ENCODE measurements at places on chromosomes 12 and 14.

GRCh38 chr14:21719841-21720240 lies 46.2 kb upstream of the OR4E1 start:
- DNase-seq, result no peak

GRCh38 chr14:64212666-64213065 lies 81.5 kb downstream of the ESR2 start:
- no peak for DNase-seq

DNA sequence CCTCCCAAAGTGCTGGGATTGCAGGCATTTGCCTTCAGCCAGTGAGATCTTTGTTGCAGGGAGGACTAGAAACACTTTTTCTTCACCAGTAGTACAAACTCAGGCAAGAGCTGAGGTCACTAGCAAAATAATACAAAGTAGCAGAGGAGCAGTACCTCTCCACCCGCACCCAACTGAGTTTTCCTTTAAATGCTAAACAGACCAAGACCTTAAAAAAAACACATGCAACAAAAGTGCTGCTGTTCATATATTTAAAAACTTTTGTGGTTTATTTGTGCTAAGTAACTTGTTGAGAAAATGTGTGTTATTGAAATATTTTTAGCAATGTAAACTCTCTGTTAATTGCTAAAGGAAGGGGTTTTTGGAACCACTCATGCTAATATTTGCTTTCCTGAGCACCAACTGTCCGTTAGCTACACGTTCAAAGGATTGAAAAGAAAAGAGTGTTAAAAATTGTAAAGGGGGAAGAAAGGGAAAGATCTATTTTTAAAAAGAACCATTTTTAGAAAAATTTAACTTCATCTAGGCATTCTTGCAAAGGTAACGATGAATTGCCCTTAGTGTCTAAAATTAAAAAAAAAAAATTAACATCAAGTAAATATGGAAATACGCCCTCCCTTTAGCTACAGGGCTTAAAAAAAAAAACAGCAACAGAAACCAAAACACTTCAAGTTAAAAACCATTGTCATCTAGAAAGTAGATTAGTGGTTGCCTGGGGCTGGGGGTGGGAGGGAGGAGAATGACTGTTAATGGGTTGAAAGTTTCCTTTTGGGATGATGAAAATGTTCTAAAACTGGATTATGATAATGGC lies 114.0 kb upstream of the KRAS start:
- no peak for DNase-seq

DNA sequence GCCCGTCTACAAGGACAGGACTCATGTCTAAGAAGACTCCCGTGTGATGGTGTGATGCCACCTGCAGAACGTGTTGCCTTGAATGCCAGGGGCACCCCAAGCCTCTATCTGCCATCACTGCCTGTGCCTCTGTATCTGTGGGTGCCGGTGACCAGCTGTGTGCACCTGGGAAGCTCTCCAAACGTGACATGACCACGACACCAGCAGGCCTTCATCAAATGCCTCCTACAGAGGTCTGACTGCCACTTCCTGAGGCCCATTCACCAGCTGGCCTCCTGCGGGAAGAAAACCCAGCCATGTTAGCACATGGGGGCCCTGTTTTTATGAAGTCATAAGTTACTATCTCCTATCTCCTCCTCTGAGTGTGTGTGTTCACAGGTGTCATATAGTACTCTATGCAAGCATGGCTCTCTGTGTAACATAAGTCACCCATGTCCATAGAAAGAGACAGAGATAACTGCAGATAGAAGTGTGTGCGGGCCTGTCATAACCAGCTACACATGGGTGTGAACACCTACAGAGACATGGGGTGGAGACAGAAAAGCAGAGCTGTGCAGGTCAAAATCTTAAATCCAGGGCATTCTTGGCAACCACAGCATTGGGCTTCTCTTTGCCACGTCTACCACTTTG lies 18.3 kb upstream of the SERPINA4 start:
- DNase-seq, result no peak

DNA sequence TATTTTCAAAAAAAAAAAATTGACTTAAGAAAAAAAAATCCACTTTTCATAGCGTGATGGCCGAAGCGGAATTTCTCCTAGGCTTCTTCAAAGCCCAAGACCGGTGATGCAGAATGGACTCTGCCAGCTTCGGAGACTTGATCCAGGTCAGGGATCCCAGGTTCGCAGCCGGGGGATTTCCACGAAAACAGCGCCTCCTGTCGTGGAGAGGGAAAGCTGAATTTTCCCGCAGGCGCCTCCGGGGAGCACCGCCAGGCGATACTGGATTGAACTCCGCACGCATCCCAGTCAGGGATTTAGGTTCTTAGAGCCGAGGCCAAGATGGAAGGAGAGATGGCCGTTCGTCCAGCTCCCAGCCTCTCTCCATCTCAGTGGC lies 2.1 kb downstream of the TTC6 start:
- DNase-seq, result no peak

DNA sequence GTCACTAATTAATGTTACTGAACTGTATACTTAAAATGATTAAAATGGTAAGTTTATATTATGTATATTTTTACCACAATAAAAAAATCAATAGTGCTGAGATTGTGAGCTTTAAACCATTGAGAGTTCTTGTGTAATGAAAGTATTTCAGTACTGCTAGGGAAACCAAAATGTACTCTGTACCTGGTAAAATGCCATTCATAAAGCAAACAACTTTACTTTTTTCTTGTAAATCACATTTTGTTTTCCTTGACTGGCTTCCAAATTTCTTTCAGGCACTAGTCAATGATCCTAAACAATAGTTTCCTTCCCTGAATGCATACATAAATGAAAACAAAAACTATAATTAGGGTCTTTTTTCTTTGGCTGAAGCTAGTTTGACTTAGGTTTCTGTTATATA lies 29.4 kb upstream of the SNRPF start:
- no peak for DNase-seq

DNA sequence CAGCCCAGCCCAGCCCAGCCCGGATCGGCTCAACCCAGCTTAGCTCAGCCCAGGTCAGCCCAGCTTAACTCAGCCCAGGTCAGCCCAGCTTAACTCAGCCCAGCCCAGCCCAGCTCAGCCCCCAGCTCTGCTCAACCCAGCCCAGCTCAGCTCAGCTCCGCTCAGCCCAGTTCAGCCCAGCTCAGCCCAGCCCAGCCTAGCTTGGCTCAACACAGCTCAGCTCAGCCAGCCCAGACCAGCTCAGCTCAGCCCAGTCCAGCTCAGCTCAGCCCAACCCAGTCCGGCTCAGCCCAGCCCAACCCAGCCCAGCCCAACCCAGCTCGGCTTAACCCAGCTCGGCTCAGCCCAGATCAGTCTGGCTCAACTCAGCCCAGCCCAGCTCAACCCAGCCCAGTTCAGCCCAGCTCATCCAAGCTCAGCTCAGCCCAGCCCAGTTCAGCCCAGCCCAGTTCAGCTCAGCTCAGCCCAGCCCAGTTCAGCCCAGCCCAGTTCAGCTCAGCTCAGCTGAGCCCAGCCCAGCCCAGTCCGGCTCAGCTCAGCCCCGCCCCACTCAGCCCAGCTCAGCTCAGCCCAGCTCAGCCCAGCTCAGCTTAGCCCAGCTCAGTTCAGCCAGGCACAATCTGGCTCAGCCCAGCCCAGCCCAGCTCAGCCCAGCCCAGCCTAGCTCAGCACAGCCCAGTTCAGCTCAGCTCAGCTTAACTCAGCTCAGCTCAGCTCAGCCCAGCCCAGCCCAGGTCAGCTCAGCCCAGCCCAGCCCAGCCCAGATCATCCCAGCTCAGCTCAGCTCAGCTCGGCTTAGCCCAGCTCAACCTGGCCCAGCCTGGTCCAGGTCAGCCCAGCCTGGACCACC lies 331.7 kb downstream of the TMEM121 start:
- no peak for DNase-seq

DNA sequence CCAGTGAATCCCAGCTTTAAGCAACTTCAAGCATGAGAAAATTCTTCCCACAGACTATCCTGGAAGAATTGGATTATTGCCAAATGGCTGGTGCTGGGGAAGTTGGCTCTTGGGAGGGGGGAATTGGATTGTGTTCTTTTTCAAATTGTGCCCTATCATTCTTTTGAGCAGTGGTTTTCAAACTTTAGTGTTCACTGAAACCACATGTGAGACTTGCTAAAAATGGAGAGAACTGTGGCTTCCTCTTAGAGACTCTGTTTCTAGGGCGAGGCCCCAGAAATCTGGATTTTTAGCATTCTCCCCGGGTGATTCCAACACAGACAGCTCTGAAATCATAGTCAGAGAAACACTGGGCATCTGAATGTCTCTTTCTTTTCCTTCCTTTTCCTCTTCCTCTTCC lies 14.3 kb upstream of the OTUB2 start:
- no peak for DNase-seq

DNA sequence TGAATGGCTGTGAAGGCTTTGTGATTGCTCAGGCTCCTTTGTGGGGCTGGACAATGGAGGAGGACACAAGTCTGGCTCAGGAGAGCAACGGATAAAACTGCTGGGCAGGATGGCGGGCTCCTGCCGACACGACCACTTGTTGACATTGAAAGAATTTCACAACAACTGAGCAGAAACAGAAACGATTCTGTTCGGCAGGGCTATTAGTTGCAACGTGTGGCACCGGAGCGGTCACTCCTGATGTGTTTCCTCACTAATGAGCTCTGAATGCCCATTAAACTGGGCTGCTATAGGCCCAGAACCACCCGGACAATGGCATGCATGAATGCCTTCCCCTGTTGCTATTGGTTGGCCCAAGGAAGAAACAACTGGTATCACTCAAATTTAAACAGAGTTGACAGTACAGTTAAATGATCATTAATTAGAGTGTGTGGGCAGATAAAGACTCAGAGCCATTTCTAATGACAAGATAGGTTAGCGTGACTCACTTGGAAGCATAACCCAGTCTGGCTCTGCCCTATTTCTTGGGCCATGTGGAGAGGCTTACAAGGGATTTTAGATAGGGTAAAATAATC lies 142.9 kb downstream of the ASCL1 start:
- no peak for DNase-seq

- no peak for DNase-seq
Observed at GRCh38 chr14:28163233-28163632, 603.4 kb upstream of the FOXG1 start.

GRCh38 chr14:61491224-61491623 lies 169.8 kb downstream of the PRKCH start:
- no peak for DNase-seq

DNA sequence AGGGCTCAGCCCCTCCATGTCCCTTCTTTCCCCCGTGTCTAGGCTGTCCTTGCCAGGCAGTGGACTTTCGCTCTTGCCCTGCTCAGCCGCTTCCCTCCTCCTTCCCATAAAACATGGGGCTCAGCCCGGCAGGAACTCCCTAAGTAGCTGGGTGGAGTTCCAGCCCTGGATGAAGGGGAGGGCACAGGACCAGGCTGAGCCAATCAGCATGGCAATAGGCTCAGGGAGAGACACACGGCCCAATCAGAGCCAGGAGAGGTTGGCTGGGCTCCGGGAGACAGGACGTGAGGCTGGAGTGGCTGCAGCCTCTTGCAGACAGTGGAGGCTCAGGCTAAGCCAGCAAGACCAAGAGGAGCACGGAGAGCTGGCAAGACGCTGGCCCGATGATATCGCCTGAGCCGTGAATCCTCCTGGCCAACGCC lies 54.3 kb downstream of the GALNT9 start:
- no peak for DNase-seq

DNA sequence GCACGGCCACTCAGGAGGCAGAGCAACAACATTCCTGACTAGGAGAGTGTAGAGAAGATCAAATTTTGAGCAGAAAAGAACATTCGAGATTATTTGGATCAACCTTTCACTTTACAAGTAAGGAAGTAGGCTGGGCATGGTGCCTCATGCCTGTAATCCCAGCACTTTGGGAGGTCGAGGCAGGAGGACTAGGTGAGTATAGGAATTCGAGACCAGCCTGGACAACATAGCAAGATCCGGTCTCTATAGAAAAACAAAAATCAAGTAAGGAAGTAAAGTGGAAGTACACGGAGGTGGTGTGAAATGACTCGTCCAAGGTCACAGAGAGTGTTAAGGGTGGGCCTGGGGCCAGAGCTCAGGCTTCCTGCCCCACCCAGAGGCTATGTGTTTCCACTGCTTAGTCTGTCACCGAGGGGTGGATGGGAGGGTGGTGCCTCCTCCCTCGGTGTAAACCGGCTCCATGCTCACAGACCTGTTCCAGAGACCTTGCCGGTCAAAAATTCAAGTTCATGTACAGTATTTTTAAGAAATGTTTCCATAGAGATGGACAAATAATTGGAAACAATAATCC lies 51.9 kb downstream of the MAP1LC3B2 start:
- DNase-seq, result no peak

- DNase-seq, result no peak
Observed at GRCh38 chr12:26113181-26113654, 11.6 kb downstream of the BHLHE41 start.

GRCh38 chr12:70788774-70789173 lies 131.8 kb downstream of the PTPRR start:
- DNase-seq, result no peak

- no peak for DNase-seq
Observed at GRCh38 chr14:68279777-68280233, 460.2 kb downstream of the RAD51B start.

DNA sequence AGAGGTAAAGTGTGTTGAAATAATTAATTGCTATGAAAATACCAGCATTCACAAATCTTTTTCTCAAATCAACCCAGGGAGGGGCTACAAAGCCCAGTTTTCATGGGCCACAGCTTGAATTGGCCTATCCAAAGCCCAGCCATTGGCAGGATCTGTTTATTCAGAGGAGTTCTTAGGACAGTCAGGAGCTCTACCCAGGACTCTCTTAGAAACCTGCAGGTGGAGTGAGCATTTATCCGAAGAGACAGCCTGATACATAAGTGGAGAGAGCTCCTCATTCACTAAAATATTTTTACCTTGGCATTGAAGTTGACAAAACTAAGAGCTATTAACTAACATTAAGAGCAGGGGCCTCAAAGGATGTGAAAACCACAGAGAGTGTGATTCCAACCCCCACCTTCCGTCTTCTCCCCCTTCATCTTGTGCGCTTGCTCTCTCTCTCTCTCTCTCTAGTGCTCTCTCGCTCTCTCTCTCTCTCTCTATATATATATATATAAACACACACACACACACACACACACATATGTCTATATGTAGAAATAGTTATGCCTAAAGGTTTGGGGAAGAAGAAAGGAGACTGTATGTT lies 315.5 kb downstream of the SNAPC1 start:
- no peak for DNase-seq

DNA sequence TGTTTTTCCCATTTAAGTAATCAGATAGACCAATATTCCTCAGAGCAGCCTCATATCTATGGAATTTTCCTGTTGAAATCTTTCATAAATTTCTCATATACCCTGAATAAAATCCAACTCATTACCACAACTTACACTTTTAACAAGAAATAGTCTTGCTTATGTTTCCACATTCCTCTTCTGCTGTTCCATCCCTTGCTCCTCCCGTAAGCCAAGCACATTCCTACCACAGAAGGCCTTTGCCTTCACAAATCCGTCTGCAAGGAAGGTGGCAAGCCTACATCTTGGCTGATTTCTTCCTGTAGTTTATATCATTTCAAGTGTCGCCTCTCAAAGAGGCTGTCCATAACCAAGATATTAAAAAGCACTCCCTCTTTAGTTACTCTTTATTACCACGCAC lies 127.7 kb downstream of the C12orf50 start:
- no peak for DNase-seq

DNA sequence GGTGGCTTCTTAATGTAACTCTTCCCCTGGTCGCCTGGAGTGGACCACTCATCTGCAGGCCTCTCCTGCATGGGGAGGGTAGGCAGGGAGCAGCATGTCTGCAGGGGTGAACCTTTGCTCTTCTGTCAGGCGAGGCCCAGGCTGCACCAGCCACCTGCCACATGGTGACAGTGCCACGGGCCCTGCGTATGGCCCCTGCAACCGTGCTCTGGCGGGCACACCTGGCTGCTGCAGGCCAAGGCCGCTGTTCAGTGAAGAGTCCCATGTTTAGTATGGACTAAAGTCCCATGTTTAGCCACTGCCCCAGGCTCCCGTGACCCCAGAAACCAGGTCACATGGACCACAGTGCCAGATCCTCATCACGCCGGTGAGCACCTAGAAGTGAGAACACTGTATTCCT lies 187.0 kb downstream of the ADGRD1 start:
- no peak for DNase-seq
